ENCODE measurements at places on chromosomes 2 and 18.

GRCh38 chr18:62258093-62258492, 67.0 kb upstream of the TNFRSF11A start:
- no peak for DNase-seq

GRCh38 chr18:36856815-36857214, 27.9 kb downstream of the KIAA1328 start:
- DNase-seq, result no peak

DNA sequence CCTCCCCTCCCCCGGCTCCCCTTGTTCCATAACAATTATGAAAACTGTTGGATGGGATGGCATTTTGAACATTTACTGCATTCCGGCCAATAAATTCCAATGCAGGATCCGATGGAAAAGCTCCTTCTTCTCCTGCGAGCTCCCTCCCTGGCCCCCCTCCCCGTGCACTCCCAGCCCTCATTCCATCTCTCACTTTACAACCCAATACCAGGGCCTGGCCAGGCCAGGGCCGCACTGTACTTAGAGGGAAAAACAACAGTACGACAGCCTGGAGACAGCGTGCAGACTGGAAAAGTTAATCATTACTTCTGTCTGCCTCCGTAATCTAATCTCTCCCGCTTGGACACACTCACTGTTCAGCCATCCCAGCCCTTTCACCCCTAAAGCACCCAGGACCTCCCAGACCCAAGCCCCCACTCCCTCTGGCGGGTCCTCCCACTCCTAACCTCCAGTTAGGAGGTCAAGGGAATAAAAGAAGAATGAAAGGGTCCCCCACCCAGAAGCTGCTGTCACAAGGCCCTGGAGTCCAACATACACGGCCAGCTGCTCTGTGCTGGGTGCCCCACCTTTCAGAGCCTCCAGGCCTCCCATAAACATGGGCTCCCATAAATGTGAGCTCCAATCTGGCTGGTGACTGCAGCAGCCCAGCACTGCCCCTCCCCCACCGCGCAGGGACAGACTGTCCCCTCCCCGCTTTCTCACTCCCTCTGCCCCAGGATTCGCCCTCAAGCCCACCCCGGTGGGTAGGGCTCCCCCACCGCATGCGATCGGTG, 20.6 kb downstream of the SMAD7 start:
- peak; percentile 90 for DNase-seq

- peak; percentile 63 for DNase-seq
These were observed 210.7 kb downstream of the KLHL29 start for GRCh38 chr2:23595601-23596251.

DNA sequence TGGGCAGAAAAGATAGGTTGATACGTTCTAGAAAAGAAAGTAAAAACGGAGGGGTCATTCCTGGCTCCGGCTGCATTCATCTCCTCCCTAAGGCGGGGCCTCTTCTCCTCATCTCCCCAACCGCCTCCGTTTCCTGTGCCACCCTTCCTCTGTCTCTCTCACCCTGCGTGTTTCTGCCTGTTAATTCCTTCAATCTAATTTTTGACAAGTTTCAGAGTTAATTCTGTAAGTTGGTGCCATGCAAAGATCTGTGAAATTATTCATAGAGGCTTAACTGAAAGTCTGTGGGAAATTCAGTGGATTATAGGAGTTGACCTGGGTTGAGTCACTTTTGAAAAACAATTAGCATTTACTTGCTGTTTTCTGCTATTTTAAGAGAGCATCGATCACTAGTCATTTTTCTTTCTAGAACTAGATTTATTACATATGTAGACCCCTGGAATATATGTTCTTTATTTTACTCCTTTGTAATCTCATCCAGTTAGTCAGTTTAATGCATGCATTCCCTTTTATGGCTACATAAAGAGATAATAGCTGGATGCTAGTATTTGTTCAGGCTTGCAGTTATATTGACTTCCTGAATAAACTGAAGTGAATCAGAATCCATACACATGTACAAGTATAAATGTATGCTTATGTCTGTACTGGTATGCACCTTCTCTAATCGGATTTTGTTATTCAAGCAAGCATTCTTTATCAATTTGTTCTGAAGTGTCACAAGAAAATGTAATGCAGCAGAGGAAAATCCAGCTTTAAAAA, 91.1 kb downstream of the EML6 start:
- no peak for DNase-seq

GRCh38 chr2:221263573-221263972, 308.5 kb downstream of the EPHA4 start:
- no peak for DNase-seq

DNA sequence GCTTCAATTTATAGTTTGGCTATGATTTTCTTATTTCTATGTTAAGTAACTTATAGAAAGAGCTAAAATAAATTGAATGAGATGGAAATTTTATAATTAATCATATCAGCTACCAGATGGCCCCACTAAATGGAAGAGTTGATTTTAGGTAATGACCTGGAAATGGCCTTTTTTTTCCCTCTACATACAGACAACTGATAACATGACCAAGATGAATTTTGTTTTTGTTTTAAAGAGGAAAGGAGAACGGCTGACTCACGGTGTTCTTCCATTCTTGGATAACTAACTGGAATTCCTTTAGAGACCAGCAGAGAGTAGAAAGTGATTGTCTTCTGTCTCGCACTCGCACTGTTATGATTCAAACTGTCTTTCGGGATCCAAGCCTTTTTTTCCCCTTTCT, 91.0 kb downstream of the TMEM185B start:
- DNase-seq, result no peak

DNA sequence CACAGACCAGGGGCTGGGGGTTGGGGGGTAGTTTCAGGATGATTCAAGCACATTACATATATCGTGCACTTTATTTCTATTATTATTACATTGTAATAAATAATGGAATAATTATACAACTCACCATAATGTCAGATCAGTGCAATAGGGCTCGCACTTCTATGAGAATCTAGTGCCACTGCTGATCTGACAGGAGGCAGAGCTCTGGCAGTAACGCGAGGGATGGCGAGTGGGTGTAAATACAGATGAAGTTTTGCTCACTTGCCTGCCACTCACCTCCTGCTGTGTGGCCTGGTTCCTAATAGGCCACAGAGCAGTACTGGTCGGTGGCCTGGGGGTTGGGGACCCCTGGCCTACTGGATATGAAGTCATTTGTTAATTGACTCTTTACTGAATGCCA, 190.5 kb downstream of the CLIP4 start:
- no peak for DNase-seq

DNA sequence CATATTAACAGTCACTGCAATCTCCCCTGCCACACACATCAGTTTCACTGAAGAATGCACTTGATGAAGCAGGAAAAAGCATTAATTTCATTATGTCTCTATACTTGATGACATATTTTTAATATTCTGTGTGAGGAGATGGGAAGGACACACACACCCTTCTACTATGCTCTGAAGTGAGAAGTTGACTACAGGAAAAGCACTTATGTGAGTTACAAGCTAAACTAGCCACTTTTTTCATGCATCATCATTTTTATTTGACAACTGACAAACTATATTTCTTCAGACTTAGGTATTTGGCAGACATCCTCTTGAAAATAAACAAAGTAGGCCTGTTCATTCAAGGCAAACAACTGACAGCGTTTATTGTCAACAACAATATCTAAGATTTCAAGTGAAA, 150.4 kb upstream of the ID2 start:
- no peak for DNase-seq

GRCh38 chr2:153487448-153487847, 8.9 kb upstream of the RPRM start:
- peak; percentile 22 for DNase-seq

GRCh38 chr2:75133621-75134570, 65.4 kb downstream of the TACR1 start:
- DNase-seq, result no peak

GRCh38 chr2:157181234-157181633, 76.3 kb upstream of the GALNT5 start:
- DNase-seq, result no peak

DNA sequence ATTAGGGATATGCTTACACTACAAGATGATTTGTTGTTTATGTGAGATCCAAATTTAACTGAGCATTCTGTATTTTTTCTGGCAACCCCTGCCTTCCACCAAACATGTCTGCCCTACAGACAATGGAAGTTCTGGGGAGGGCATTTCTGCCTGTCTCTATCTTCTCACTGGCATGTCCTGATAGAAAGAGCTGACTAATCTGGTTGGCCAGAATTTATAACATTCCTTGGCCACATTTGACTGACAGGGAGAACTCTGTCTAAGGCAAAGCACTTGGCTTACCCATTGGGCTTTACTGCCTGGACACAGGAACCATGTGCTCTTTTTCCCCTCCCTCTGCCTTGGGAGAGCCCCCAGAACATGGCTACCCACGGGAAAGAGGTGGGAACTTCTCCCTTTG, 70.6 kb upstream of the TMEM178A start:
- DNase-seq, result no peak

DNA sequence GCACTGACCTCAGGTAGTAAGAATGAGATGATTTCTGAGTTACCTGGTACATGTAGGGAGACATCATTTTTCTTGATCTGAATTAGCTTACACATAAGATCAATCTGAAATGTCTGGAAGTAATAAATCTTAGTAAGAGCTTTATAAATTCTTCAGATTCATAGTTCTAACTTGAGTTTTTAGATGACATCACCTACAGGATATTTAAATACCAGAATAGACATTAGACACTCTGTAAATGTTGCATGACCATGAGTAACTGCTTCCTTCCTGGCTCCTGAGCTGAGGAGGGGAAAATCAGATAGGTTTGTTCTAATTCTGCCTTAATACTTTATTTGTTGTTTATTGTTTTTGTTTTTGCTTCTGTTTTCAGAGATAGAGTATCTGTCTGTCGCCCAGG, 181.8 kb downstream of the PHLPP1 start:
- no peak for DNase-seq

DNA sequence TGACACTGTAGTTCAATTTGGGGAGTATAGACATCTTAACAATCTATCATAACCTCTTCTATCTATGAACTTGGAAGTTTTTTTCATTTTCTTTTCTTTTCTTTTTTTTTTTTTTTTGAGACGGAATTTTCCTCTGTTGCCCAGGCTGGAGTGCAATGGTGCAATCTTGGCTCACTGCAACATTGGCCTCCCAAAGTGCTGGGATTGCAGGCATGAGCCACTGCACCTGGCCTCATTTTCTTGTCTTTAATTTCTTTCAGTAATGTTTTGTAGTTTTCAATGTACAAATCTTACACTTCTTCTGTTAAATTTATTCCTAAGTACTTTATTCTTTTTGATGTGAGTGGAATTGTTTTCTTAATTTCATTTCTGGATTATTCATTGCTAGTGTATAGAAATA, 14.6 kb downstream of the ASAP2 start:
- DNase-seq, result no peak

GRCh38 chr2:104109356-104109755, 744.6 kb upstream of the POU3F3 start:
- DNase-seq, result no peak

- DNase-seq, result peak; percentile 39
These were observed 101.6 kb downstream of the LBH start for GRCh38 chr2:30332791-30333453.

GRCh38 chr2:63842149-63843061, 709 bp downstream of the UGP2 start:
- peak; percentile 84 for DNase-seq

GRCh38 chr2:237223201-237223861, 137.6 kb downstream of the COPS8 start:
- DNase-seq, result no peak

- no peak for DNase-seq
These were observed 156.8 kb downstream of the CYP26B1 start for GRCh38 chr2:71990826-71991225.

- no peak for DNase-seq
These were observed 37.1 kb downstream of the FBLN7 start for GRCh38 chr2:112175333-112175732.

- no peak for DNase-seq
These were observed 249.9 kb downstream of the DYSF start for GRCh38 chr2:71702971-71703898.

GRCh38 chr2:137964859-137965459, 686 bp downstream of the HNMT start:
- no peak for DNase-seq

GRCh38 chr2:189580658-189581353, at the start of gene SLC40A1:
Gene SLC40A1 (minus strand): TSS chr2:189580786. CDS start chr2:189580460, 326 bp downstream.
- DNase-seq, result peak; percentile 87

GRCh38 chr18:61754039-61754583, 138.7 kb downstream of the RNF152 start:
- no peak for DNase-seq

- DNase-seq, result no peak
These were observed 31.8 kb upstream of the CCL20 start for GRCh38 chr2:227781841-227782240.

DNA sequence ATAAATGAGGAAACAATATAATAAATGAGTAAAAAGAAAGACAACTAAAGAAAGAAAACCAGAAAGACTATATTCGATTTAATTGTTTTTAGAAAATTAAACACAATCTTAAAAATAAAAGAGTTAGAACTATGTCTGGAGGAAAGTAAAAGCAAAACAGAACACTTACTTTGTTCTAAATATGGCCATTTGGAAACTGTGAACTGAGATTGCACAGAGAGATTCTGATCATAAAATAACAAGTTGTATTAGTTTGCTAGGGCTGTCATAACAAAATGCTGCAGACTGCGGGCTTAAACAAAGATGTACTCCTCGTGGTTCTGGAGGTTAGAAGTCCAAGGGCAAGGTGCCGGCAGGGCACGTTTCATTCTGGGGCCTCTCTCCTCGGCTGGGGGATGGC, 128.1 kb upstream of the AQP4 start:
- no peak for DNase-seq

- DNase-seq, result no peak
These were observed 29.6 kb upstream of the RNU4ATAC start for GRCh38 chr2:121501031-121501430.

DNA sequence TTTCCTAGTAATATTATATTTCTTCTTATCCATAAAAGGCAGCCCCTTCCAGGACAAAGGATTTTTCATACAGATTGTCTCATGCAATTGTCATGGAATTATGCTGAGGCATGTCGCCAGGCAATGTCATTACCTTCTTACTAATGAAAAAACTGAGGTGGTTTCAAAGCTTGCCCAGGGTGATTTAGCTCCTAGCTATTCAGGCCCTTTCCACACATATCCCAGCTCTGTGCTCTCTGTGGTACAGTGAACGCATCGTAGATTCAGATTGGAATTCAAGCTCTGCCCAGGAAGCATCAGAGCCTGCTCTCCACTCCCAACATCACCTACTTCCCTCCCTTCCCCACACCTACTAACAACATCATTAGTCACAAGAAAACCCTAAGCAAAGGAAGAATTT, 60.1 kb downstream of the ATP8B1 start:
- no peak for DNase-seq

DNA sequence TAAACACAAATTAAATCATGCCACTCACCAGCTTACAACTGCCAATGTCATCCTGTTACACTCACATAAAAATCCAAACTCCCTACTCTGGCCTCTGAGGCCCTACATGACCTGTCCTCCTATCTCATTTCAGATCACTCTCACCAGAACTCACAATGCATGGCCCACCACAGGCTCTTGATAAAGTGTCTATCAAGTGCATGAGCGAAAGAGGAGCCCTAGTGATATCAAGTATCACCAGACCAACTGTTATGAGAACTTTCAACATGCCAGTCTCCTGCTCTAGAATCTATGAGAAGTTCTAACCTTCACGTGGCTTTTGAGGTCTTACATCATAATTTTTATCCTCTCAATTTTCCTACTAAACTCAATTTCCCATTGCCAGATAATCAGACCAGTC, 76.4 kb upstream of the CD226 start:
- DNase-seq, result no peak
